ENCODE measurements at places on chromosomes 12 and 14.

DNA sequence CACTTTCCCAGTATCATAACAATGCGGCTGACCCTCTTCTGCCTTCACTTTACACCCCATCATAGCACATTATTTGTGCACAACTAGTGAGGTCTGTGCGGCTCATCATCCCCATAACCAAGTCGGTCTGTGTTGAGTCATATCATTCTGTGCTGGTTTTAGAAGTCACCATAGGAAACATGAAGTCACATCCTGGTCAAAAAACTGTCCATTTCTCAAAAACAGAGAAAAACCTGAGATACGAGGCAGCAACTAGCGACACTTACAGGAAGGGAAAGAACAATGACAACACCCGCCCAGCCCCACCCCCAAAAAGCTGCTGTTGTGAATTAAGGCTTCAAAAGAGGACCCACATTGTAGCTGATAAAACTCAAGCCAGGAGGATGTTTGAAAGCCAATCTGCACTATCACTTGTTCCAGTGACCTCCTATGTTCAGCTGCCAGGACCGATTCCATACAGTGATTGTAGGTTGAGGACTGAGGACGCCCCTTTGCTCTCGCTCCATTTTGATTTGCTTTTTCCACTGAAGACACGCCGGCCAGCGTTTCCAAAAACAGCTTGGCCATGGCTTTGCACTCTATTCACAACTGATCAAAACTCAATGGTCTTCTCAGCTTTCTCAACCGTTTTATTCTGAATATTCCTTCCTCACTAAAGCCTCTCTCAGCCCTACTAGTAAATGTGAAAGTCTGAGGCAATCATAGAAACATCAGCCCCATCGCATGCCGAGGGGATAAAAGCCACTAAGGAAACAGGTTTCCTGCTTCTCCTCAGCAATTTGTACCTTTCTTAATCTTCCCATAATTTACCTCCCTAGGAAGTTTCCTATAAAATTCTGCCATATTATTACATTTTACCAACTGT, 87.5 kb downstream of the DUSP16 start:
- peak; percentile 38 for DNase-seq

- peak; percentile 26 for DNase-seq
Measured at GRCh38 chr12:90253674-90254181, 545.1 kb upstream of the ATP2B1 start.

- no peak for DNase-seq
Measured at GRCh38 chr14:75430116-75430515, 2.3 kb downstream of the JDP2 start.

- DNase-seq, result no peak
Measured at GRCh38 chr12:4239746-4240145, 33.8 kb upstream of the CCND2 start.

- DNase-seq, result no peak
Measured at GRCh38 chr12:98470469-98471082, 44.8 kb upstream of the TMPO start.

GRCh38 chr12:52155048-52155868, 36.6 kb downstream of the KRT80 start:
- DNase-seq, result peak; percentile 61

- no peak for DNase-seq
Measured at GRCh38 chr14:69481815-69482568, 2.5 kb upstream of the PLEKHD1 start.

GRCh38 chr14:29553427-29553826, 374.2 kb downstream of the PRKD1 start:
- no peak for DNase-seq

- DNase-seq, result no peak
Measured at GRCh38 chr14:41280745-41281144, 325.9 kb upstream of the LRFN5 start.

DNA sequence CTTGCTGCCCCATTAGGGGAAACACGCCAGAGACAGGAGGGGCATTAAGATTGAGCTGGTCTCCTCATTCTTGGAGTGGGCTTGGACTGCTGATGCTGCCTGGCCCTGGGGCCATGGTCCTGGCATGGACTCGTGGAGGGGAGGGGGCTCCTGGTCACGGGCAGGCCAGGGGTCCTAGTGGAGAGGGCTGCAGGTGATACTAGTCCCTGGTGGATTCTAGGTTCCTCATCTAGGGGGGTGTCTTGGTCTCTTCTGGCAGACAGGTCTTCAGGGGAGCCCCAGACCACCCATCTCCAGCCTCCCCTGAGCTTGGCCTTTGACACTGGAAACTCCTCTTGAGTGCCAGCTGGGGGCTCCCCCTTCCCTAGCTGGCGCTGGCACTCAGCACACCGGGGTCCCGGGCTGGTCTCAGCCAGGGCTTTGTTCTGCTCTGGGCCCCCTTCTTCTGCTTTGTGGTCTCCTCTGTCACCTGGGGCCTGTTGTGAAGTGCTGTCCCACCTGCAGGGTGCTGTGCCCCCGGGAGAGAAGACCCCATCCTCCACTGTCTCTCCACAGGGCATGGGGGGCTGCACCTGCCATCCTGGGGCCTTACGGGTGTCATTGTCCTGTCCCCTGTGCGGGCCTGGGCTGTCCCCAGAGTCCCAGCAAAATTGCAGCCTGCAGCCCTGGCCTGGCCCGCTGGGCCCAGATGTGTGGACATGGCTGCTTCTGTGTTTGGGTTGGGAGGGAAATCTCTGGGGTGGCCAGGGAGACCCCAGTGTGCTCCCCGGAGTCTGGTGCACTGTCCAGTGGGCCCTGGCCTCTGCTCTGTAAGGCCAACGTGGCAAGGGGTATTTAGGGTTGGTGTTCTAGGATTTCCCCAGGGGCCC, 2.3 kb downstream of the KIF26A start:
- peak; percentile 26 for DNase-seq

GRCh38 chr12:58504143-58504938, 416.0 kb downstream of the LRIG3 start:
- no peak for DNase-seq

Data from CD8-positive, alpha-beta memory T cell (primary cell).